NCI-H510A (cell line): ENCODE measurements at places on chromosomes 2 and 18.

DNA sequence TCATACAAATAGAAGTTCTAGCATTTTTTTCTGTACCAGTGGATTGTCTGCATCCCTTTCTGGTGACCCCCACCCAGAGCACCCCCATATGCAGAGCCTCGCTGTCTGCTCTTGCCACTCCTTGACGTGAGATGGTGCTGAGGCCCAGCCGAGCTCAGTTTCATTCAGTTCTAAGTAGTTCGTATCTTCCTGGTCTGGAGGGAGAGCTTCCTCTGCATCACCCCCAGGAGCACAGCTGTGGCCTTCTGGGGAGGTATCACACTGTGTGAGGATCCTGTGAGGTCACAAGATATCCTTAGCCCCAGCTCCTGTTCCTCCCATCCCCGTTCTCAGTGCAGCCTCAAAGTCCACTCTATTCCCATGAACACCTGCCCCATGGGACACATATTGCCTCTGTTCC, 132.7 kb downstream of the PTGR3 start:
- no peak for DNase-seq

DNA sequence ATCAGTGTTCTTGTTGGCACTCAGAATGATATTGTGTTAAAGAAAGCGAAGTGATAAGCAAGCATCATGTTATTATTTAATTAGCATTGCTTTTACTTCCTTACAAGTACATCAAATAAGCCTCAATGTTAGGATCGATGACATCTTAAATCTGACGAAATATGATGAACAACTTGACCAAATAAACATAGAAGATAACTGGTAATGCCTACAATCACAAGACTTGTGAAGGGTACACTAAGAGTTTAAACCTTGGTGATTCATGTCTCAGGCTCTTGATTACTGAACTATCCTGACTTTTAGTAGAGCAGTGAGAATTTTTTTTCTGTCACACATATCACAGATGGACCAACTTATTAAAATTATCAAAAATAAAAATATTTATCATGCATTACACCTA, 500.8 kb upstream of the ZEB2 start:
- DNase-seq, result no peak

DNA sequence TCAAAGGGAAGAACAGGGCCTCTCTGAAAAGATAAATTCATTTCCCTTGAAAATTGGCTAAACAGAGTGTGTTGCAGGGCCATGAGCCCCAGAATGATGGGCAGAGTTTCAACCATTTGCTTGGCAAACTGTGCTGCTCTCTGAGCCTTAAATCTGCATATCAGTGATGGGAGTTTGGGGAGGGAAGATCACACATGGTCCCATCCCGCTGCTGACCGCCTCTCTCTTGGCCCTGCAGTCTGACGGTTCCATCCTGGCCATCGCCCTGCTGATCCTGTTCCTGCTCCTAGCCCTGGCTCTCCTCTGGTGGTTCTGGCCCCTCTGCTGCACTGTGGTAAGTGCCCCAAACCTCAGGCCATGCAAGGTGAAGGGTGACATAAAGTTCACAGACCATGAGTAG, 139.0 kb downstream of the ANTXR1 start:
- DNase-seq, result no peak

DNA sequence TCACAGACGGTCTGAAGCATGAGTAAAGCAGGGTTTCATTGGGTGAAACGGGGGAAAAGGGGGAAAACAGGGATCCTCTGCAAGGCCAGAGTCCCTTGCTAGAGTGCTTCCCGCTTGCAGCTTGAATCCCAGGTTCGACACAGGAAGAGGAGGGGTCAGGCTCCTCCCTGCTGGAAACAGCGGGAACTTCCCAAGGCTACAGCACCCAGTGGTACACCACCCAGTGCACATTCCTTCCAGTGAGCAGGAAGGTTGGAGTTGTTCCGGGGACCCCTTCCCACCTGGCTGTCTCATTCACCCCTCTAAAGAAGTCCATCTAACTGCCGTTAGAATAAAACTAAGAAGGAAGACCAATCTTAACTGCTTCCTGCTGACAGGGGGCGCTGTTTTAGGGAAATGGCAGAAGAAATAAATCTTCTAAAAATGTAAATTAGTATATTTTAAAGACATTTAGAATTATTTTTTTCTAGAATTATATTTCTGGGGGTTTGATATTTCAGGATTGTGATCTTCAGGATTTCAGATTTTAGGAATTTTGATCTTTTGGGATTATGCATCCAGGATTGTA, 230.9 kb downstream of the RBM43 start:
- DNase-seq, result no peak

DNA sequence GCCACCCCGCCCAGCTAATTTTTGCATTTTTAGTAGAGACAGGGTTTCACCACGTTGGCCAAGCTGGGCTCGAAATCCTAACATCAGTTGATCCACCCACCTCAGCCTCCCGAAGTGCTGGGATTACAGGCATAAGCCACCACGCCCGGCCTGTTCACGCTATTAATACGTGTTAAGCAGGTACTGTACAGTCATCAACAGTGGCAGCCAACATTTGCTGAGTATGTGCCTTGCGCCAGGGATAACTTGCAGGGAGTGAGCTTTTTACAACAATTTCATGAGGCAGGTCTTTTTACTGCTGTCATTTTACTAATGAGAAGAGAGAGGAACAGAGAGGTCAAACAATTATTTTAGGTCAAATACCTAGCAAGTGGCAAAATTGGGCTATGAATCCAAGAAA, 115.2 kb downstream of the AP1S3 start:
- no peak for DNase-seq

- DNase-seq, result no peak
Observed at GRCh38 chr2:24375349-24376087, 15.2 kb upstream of the ITSN2 start.

- DNase-seq, result no peak
Observed at GRCh38 chr2:233447506-233448219, 93.4 kb downstream of the DGKD start.

DNA sequence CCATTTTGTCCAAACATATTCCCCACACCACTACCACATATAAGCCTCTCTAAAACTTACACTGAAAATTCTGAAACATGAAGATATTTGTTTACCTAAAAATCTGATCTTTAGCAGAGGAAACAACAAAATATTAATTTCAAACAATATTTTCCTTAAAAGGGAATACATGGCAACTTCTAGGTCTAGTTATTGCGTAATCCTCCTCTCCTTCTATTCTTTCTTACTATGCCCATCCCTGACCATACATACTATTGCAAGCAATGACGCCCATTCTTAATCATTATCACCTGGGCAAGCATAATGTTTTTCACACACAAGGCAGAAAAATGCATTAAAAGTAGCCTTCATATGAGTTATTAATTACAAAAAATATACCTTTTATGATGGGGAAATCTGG, 372.6 kb downstream of the ZEB2 start:
- DNase-seq, result no peak
